Vagina (tissue), 2 donors: ENCODE measurements at places on chromosomes 7 and 10. TPM values are rescaled to one million over a fixed set of nuclear protein-coding genes. Genes with fewer than 3 reads are reported as not detected.
A peak's percentile ranks its signal among the peaks of the same experiment; 100 is the strongest.

OPALIN gene
- total RNA-seq, result not detected

BLNK gene
- 8.8 TPM for total RNA-seq

PAPOLB gene
- not detected for total RNA-seq

GNGT1 gene
- not detected for total RNA-seq

C10orf105 gene
- 0.49 TPM for total RNA-seq

NACAD gene
- 9.6 TPM for total RNA-seq

SLC25A13 gene
- total RNA-seq, result 25.3 TPM

FAM221A gene
- 4.7 TPM for total RNA-seq

STEAP1 gene
- 24.3 TPM for total RNA-seq

AKR1D1 gene
- not detected for total RNA-seq

MAGI2 gene
- 6.9 TPM for total RNA-seq

CALML3 gene
- 50.6 TPM for total RNA-seq

TMEM236 gene
- not detected for total RNA-seq

PNLIP gene
- not detected for total RNA-seq

DKK1 gene
- total RNA-seq, result 14.0 TPM

ZMYND11 gene
- 46.4 TPM for total RNA-seq

CFAP46 gene
- not detected for total RNA-seq

SNCG gene
- 36.6 TPM for total RNA-seq

ARHGAP22 gene
- 3.2 TPM for total RNA-seq

DNA sequence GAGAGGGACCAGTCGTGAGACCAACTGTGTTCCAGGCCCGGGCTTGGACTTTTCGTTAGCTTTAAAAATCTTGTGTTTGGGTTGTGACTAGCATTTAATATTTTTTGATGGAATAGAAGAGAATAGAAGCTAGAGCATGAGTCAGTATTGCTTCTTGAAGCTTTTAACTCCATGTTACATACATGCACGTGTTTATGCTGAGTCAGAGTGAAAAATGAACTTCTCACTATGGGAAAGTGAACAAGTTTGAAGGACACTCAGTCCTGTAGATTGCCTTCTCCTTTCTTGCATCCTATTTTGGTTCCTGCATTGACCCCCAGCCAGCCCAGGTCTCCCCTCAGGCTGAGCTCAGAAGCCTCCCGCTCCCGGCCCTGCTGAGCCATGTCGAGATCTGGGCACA is 31.8 kb downstream of the GHRHR start:
- DNase-seq, result no peak

GRCh38 chr7:145732521-145732920 is 384.1 kb upstream of the CNTNAP2 start:
- DNase-seq, result no peak

GRCh38 chr7:6639032-6639431 is 1.9 kb downstream of the ZNF316 start:
- DNase-seq, result no peak

GRCh38 chr7:1733908-1734730 is 64.0 kb downstream of the ELFN1 start:
- no peak for DNase-seq

GRCh38 chr10:46270086-46270811 is 16.5 kb upstream of the ANTXRL start:
- peak; percentile 69 for DNase-seq

GRCh38 chr10:3926258-3926657 is 141.2 kb upstream of the KLF6 start:
- no peak for DNase-seq

DNA sequence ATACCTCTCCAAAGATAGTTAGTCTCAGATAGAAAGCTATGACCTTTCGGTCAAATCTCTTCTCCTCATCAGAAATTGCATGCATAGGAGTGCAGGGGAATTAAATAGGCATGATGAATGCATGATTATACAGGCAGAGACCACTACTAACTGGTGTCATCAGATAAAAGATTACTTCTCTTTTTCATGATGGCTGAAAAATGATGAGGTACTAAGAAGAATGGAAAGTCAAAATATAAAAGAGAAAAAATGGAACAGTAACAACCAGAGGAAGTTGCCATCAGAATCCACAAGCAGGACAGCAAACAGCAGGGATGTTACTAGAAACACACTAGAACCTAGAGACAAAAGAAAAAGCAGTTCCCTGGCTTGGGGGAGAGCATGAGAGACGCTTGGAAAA is 31.6 kb downstream of the CTTNBP2 start:
- DNase-seq, result no peak

DNA sequence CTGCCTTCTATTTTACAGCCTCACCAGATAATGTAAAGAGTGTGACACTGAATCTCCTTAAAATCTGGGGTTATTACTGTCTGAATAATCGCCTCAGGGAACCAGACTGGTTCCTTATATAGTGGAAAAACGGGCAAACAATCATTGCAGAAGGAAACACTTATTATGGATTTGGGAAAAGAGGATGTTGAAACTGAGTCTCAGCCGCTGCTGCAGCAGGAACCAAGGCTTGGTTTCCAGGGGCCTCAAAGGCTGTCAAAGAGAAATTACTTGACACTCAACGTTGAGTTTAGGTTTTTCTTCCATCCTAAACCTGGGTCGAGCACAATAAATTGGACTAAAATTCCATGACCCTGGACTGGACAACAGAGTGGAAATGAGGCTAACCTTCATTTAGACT is 103.8 kb upstream of the AHR start:
- no peak for DNase-seq

DNA sequence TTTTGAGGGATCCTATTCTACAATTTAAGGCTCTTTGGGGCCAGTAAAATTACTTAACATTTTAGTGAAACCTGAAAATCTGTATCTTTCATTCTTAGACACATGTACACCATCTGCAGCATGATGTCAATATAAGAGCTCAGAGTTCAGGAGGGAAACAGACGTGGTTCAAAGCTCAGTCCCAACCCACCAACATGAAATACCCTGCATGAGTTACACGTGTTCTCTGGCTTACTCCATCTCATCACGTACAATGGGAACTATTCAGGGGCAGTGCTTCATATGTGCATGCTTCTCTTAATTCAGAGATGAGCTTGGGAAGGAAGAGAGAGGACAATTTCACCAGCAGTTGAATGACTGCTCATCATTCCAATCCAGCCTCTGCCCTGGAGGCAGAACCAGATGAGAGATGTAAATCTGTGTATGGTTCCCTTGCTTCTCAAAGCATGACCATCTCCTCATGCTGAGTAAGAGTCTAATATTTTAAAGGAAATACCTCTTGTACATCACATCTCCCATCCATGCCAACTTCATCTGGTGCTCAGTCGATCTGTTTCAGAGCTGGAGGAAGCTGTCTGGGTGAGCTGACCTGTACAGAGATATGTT is 29.0 kb upstream of the ADAM12 start:
- DNase-seq, result no peak

DNA sequence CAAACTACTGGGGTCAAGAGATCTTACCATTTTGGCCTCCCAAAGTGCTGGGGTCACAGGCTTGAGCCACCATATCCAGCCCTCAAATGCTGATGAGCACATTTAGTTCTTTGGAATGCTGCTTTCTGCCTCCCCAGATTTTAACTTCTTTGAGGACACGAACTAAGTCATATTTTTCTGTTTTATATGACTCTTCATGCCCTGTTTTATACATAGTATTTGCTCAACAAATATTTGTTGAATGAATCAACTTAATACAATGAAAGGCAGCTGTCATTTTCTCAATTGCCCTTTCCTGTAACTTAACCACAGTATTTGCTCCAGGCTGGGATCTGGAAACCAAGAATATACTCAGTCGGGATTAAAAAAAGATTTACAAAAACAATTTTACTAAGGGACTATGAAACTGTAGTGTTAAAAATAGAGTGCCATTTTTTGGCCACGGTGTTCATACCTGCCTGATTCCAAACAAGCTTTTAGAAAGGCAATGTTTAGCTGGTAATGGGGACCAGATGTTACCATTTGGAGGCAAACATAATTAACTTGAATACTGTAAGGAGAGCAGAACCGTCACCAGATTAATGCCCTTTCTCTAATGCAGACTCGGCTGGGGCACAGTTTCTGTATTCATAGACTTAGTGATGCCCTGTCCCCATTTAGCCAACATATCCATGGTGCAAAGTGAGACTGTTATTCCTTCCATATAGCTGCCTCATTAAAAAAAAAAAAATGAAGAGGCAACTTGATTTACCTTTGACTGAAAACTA is 117.6 kb downstream of the NRP1 start:
- no peak for DNase-seq

DNA sequence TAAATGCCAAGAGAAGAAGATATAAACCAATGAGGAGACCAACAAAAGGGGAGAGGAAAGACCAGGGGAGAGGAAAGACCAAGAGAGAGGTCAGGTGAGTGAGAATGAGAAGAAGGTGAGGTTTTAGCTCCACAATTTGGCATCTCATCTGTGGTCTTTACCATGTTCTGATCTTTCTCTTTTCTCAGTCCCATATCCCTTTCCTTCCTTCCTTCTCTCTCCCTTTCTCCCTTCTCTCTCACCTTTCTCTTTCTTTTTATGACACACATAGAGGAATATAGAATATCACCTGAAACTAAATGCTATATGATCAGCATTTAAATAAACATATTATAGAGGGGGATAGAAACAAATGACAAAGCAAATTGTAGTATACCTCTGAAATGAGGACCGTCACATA is 57.4 kb downstream of the ATE1 start:
- no peak for DNase-seq

GRCh38 chr7:6251653-6252052 is 20.8 kb downstream of the CYTH3 start:
- DNase-seq, result no peak

GRCh38 chr7:135321556-135321955 is 87.9 kb downstream of the STRA8 start:
- no peak for DNase-seq

GRCh38 chr10:131694781-131695495 is 205.9 kb upstream of the PPP2R2D start:
- no peak for DNase-seq

- no peak for DNase-seq
These were observed 194.7 kb upstream of the SEMA3A start for GRCh38 chr7:84389242-84389641.

GRCh38 chr10:23512355-23513058 is 73.6 kb downstream of the OTUD1 start:
- DNase-seq, result no peak

DNA sequence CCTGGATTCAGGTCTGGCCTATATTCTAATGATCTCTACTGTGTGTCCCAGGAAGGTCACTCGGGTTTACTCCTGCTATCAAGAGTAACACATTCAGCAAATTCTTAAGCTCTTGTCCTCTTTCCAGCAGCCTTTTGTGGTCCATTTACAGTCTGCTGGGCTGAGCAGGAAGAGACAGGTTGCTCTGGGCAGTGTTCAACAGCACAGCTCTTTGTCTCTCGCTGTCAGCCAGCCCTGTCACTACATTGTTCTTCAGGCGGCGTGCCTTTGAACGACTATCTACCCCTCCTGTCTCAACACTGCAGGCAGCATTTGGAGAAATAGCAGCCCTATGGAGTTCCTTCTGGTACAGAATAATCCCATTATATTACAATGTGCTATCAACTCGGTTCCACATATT is 192.2 kb upstream of the TBX20 start:
- DNase-seq, result no peak

DNA sequence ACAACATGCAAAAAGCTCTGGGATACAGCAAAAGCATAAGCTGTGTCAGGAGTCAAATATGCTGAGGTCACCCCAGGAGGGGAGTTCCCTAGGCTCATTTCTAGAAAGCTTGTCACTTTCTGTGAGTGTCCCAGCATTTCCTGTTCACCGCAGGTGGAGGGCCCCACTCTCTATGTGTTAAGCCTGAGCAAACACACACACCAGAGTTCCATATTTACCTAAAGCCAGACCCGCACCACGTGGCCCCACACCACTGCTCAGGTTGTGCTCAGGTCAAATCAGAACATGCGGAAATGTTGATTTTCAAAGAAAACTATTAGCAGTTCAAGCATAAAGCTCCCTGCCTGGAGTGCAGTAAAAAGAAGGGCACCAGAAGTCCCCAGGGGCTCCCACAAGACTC is 259.6 kb upstream of the PPP2R2D start:
- DNase-seq, result peak; percentile 49

DNA sequence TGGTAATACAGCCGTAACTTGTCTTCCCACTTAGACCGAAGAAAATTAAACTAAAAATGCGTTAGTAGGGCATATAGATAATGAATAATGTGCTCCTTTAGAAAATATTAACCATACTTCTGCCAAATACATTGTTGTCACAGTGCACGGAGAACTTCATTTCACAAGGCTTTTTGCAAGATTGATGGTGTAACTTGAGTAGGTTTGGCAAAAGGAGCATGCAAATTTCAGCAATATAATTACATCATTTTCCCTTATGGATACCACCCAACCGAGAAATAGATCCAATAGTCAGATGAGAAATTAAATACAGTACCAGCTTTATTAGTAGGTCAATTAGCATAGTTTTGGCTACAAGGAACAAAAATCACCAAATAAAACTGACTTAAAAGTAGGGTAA is 792.6 kb upstream of the C7orf33 start:
- no peak for DNase-seq

DNA sequence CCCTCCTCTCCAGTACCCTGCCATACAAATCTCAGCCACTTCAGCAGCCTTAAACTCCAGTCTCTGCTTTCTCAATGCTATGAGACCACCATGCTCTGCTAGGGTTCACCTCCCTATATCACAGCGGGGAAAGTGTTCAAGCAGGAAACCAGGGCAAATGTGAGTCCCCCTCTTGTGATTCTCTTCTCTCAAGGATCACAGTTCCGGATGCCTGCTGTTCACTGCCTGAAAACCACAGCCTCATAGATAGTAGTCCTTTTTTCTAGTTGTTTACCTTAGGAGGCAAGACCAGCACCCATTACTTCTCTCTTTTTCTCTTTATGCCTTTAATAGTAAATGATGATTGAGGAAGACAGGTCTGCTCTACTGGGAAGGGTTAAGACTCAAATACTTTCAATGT is 100.8 kb downstream of the SGMS1 start:
- DNase-seq, result no peak

GRCh38 chr7:132653366-132653930 is 77.2 kb upstream of the PLXNA4 start:
- no peak for DNase-seq

- no peak for DNase-seq
These were observed 484.9 kb downstream of the GPAM start for GRCh38 chr10:111698711-111699110.

- DNase-seq, result no peak
These were observed 8.5 kb downstream of the CALML3 start for GRCh38 chr10:5533098-5533731.

GRCh38 chr10:88297103-88297502 is 286.0 kb downstream of the RNLS start:
- no peak for DNase-seq
